Activated naive CD4-positive, alpha-beta T cell (primary cell): ENCODE measurements at places on chromosomes 2 and 18.

GRCh38 chr2:20494241-20494640 lies 47.4 kb downstream of the RHOB start:
- no peak for DNase-seq

DNA sequence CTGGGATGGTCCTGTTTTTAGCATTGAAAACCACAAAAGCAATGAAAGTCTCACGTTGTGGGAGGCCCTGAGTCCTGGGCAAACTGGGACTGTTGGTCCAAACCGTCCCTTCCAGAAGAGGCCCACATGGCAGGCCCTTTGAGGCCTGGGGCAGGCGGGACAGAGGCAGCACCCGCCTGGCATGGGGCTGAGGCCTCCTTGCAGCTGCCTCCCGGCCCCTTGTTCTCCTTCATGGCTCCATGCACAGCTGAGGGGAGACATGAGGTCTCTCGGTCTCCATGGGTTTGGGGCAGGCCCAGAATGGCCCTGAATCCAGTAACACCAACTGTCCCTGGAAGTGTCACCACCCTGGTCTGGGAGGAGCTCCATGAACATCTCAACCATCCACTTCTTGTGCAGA lies 61.9 kb downstream of the RRM2 start:
- no peak for DNase-seq

- DNase-seq: no peak
These were observed 75.3 kb downstream of the OSBPL6 start for GRCh38 chr2:178269438-178270224.

GRCh38 chr2:51717312-51717711 lies 685.4 kb upstream of the NRXN1 start:
- DNase-seq: no peak

GRCh38 chr2:238136820-238137537 lies 1.5 kb upstream of the KLHL30 start:
- DNase-seq: no peak

- DNase-seq: no peak
These were observed 221.1 kb downstream of the RDH14 start for GRCh38 chr2:18339326-18339725.

DNA sequence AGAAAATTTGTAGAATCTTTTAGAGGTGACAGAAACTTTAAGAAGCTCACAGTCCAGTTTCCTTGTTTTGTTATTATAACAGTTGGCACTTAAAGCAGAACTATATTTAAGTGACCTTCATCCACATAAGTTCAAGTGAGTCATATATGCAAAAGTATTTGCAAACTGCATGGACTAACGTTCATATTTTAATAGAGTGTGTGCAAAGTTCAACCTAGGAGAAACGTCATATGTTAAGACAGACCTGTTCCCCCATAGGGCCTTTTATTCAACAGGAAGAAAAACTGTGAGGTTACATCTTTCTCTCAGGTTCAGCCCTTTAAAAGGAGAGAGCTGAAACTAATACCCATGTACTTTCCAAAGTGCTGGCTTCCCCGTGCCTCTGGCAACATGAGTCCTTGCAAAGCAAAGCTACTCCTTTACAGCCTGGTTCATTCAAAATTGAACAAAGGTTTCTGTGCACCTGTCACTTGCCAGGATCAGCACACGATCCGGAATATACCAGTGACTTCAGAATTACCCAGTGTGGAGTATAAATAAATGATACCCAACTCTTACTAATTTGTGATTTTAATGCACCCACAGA lies 280.0 kb upstream of the RAB12 start:
- no peak for DNase-seq

GRCh38 chr18:2396162-2396505 lies 175.2 kb downstream of the METTL4 start:
- no peak for DNase-seq

DNA sequence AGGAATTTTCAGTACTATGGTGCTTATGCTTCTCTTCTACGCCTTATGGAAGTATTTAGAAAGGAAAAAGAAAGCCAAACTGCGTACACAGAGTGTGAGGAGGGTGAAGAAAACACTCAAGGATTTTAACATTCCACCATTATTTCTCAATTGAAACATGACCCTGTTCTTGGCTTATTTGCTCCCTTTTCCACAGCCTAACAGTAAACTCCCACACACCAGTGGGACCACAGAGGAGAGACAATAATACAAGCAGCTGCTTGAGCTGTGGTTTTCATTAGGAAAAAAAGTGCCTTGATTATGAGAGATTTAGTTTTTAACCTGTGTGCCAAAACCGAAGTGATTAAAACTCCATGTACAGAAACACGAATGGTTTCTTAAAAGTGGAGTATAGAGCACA lies 134.3 kb downstream of the MEP1B start:
- DNase-seq: no peak

GRCh38 chr2:20604951-20605381 lies 45.9 kb downstream of the HS1BP3 start:
- no peak for DNase-seq

DNA sequence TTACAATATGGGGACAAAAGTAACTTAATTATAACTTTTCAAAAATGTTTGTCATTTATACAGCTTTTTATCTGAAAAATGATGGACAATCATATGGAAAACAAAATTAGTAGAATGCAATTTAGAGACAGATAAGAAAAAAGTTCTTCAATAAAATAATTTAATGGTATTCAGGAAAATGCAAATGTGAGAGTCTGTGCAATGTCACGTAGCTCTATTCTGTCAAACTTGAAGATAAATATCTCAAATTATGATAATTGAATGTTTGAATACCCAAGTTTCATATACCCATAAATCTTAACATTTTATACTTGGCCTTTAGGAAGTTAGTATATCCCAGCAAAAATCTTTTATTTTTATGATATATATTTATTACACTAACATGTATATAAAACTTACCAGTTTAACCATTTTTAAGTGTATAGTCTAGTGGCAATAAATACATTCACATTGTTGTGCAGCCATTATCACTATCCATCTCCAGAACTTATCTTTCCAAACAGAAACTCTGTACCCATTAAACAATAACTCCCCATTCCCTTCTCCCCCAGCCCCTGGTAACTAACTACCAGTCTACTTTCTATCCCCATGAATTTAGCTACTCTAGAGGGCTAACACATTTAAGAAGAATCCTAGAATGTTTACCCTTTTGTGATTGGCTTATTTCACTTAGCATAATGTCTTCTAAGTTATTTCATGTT lies 311.5 kb downstream of the SOCS6 start:
- DNase-seq: no peak

- no peak for DNase-seq
These were observed 167.7 kb downstream of the CAMKMT start for GRCh38 chr2:44529448-44529847.

GRCh38 chr2:221283896-221284545 lies 288.1 kb downstream of the EPHA4 start:
- no peak for DNase-seq

DNA sequence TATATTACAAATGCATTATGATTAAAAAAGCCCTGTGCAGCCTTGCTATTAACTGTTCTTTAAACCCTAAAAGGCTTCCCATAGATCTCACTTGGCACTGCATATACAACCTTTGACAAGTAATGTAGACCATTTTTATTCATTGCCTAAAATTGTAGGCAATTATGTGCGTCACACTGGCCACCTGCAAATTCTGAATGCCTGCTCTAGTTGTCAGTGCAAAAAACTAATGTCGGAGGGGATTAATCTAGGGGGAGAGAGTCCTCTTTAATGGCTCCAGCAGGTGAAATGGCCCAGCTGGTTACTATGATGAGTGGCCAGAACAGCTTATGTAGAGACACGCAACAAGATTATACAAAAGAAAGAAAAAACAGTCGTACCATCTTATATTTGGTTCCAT lies 123.2 kb downstream of the OLA1 start:
- DNase-seq: no peak

GRCh38 chr2:239178954-239179353 lies 221.9 kb downstream of the HDAC4 start:
- no peak for DNase-seq

GRCh38 chr2:99158599-99158998 lies 3.8 kb downstream of the LIPT1 start:
- no peak for DNase-seq

DNA sequence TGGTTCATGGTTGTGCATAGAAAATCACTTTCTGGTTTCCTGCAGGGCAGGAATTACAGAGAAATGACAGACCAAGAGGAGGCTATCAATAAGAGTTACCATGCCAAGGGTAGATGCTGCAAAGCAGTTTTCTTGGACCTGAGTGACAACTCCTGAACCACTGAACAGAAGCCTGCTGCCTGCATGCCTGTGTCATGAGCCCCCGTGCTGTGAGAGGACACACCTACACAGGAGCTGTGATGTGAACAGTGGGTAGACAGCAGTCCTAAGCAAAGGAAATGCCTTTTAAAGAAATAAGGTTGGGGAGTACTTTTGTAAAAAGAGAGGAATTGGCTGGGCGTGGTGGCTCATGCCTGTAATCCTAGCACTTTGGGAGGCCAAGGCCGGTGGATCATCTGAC lies 54.2 kb upstream of the CREB1 start:
- no peak for DNase-seq

DNA sequence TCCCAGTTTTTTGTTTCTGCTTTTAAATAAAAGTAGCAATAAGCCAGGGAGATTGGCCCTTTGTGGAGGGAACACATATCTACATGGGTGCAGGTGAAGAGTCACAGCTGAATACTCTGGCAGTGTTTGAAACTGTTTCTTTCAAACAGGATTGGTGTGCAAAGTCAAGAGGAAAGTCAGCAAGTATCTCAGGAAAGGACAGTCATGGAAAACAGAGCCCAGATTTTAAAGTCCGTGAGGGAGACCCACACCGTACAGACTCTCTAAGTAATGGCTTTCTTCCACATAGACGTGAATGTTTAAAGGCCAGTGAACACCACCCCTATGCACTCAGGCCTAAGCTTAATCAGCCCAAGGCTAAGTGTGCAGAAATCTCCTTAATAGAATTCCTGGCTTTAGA lies 95.3 kb downstream of the GFPT1 start:
- no peak for DNase-seq

GRCh38 chr2:231294571-231295362 lies 96.3 kb downstream of the ARMC9 start:
- DNase-seq: no peak

DNA sequence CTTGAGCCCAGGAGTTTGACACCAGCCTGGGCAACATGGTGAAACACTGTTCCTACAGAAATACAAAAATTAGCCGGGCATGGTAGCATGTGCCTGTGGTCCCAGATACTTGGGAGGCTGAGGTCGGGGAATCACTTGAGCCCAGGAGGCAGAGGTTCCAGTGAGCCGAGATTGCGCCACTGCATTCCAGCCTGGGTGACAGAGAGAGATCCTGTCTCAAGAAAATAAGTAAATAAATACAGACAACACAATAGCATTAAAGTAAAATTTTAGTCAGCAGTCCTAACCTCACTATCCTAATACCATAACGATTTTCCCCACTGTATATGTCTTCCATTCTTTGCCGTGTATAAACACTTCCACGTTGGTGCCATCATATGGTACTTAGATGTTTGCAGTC lies 83.0 kb upstream of the MBOAT2 start:
- no peak for DNase-seq

- no peak for DNase-seq
These were observed 71.6 kb upstream of the BCL2L11 start for GRCh38 chr2:111048856-111049768.

GRCh38 chr2:104965900-104966299 lies 72.0 kb upstream of the MRPS9 start:
- no peak for DNase-seq

DNA sequence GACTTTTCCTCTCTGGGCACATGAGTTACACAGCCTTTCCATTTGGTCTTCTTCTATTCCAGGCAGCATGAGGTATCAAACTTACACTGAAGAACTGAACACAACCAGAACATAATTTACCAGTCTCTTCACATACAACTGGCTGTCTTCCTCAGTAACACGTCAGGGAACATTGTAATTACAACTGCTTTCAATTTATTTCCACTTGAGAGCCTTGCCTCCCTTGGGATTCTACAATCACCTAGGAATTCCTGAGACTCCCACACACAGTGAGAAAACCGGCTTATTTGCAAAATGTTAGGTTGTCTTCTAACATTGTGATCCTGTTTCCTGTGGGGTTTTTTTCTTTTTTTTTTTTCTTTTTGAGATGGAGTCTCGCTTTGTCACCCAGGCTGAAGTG lies 149.9 kb downstream of the TMX3 start:
- DNase-seq: no peak

DNA sequence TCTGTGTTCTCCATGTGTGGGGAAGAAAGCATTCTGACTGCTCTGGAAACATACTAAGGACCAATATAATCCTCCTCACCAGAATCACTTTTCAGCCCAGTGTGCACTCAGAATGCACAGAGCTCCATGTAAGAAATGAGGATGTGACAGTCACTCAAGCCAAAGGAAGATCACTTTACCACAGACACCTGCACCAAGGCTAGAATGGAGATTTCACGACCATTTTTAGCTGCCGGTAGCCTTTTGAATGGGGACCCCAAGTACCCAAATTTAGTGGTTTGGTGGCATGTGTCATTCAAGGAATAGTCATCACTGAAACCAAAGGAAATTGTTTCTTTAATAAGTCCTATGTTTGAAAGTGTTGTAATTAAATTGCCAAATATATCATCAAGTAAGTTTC lies 613.2 kb upstream of the ACVR2A start:
- no peak for DNase-seq

DNA sequence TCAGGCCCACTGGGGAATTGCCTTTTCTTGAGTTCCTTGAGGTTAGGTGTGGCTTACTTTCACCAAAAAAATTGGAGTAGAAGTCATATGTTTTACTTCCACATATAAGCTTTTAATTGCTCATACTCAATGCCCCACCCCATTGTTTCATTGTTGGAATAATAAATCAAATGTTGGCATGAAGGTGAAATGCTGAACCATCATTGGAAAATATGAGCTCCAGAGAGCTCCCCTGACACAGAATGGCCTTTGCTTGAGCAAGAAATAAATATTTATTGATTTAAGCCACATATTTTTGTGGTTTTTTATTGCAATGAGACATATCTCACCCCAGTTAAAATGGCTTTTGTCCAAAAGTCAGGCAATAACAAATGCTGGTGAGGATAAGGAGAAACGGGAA lies 167.3 kb upstream of the SRD5A2 start:
- DNase-seq: no peak
